ENCODE measurements at places on chromosomes 2 and 18. TPM values are rescaled to one million over a fixed set of nuclear protein-coding genes. Genes with fewer than 3 reads are reported as not detected.

Gene REG3A
- not detected for total RNA-seq

Gene FAM98A
- 24.1 TPM for total RNA-seq

Gene NFATC1
- 14.2 TPM for total RNA-seq

Gene CYS1
- total RNA-seq = 5.1 TPM

Gene STK36
- total RNA-seq = 70.6 TPM

Gene OTX1
- 1.0 TPM for total RNA-seq

Gene CPO
- total RNA-seq = 0.20 TPM

Gene PROKR1
- total RNA-seq = not detected

Gene MAP3K2
- total RNA-seq = 50.1 TPM

Gene HOXD10
- 0.54 TPM for total RNA-seq

Gene SNORC
- total RNA-seq = 2.1 TPM

Gene RHOB
- total RNA-seq = 258 TPM

Gene IL18R1
- 35.5 TPM for total RNA-seq

Gene LRP2
- 39.5 TPM for total RNA-seq

Gene PDE11A
- total RNA-seq = 1.3 TPM

Gene DSC3
- 1.3 TPM for total RNA-seq

Gene HOXD13
- not detected for total RNA-seq

Gene SATB2
- 3.7 TPM for total RNA-seq

Gene ABHD3
- 31.3 TPM for total RNA-seq

Gene PIEZO2
- 33.2 TPM for total RNA-seq

Gene ERFE
- 0.52 TPM for total RNA-seq

Gene SLC23A3
- 2.0 TPM for total RNA-seq

Gene SRD5A2
- 5.3 TPM for total RNA-seq

Measured in lung (tissue), 17 donors.